Stimulated activated CD4-positive, alpha-beta T cell treated with anti-CD3 and anti-CD28 coated beads, Interleukin-1b, Interleukin-23, amount 100 ng/mL, for 48 hours (primary cell): ENCODE measurements at places on chromosomes 11 and 22.
A peak's percentile ranks its signal among the peaks of the same experiment; 100 is the strongest.

- peak; percentile 21 for DNase-seq
Observed at GRCh38 chr11:75733431-75734107, 15.9 kb downstream of the MOGAT2 start.

DNA sequence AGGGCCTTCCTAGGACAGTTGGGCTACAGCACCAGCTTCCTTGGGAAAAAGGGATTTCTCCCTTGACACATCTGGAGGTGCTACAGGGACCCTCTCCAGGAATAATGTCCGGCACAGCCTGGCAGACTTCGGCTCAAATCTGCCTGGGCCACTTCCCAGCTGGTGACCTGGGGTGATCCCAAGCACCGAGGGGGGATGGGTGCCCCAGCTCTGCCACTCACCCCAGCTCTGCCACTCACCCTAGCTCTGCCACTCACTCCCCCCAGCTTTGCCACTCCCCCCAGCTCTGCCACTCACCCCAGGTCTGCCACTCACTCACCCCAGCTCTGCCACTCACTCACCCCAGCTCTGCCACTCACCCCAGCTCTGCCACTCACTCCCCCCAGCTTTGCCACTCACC, 9.9 kb downstream of the OSBPL5 start:
- no peak for DNase-seq

DNA sequence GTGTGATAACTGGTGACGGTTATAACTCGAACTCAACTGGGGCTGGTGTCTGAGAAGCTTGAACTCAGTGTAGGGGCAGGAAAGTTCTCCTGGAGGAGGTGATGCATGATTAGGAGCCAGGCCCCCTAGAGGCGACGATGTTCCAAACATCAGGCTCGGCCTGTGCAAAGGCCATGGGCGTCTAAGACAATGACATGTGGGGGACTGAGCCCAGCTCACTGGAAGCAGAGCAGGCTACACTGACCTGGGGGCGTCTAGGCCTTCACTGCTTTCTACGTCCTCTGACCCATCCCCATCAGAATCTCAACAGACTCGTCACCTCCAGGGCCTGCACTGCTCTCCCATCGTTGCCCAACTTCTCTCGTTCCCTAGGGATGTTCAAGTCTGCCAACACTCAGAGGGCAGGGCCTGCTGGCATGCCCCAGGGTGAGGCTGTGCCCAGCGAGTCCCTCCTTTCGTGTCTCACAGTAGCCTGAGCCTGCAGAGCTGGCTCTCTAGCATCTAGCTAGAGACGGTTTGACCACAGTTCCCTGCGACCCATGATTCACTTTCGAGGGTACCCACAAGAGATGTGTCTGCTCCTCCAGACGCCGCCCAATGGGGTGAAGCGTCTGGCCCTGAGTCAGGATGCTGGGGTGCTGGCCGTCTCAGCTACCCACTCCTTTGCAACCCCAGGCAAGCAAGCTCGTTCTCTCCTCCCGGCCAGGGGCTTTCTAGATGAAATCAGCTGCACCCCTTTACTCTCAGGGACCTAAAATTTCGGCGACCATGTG, 1.1 kb upstream of the ATG16L2 start:
- peak; percentile 88 for DNase-seq

- peak; percentile 63 for DNase-seq
Observed at GRCh38 chr11:96055706-96056387, 131.9 kb upstream of the MTMR2 start.

DNA sequence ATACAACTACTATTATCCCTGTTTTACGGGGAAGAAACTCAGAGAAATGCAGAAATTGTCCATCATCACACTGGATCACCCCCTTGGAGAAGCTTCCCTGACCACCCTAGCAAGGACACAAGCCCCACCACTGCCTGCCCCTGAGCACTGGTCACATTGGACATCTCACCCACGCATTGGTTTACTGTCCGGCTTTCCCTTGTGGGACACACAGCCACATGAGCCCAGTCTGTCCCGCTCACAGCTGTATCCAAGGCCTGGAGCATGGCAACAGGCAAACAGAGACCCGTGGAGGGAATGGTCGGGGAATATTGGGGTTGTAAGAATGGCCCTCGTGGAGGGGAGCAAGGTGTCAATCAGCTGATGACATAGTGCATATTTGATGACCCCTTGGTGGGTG, 42.7 kb upstream of the FGF3 start:
- DNase-seq: no peak

DNA sequence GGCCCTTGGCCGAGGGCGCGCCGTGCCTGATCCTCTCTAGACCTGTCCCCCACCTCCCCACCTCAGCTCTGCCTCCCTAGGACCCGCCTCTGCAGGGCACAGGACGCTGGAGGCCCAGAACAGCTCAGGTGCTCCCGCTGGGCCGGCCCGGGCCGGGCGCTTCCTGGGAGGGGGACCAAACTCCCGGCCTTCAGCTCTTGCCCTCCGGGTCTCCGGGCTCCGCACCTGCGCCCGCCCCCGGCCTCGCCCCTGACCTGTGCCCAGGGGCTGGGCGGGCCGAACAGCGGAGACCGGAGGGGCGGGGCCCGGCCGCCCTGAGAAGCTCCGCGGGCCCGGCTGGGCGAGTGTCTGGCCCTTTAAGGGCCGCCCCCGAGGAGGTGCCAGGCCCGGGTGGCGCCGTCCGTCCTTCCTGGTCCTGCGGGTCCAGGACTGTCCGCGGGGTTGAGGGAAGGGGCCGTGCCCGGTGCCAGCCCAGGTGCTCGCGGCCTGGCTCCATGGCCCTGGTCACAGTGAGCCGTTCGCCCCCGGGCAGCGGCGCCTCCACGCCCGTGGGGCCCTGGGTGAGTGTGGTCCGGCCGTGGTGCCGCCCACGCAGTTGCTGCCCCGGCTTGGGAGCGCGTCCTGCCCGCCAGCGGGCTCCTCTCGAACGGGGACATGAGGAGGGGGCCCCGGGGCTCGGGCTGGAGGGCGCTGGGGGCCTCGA, at the start of gene SSH3:
Gene SSH3, plus strand, starts transcription at position 399 of the 703 bp plus-strand sequence. Its CDS starts 96 bp downstream, at position 495.
- no peak for DNase-seq

DNA sequence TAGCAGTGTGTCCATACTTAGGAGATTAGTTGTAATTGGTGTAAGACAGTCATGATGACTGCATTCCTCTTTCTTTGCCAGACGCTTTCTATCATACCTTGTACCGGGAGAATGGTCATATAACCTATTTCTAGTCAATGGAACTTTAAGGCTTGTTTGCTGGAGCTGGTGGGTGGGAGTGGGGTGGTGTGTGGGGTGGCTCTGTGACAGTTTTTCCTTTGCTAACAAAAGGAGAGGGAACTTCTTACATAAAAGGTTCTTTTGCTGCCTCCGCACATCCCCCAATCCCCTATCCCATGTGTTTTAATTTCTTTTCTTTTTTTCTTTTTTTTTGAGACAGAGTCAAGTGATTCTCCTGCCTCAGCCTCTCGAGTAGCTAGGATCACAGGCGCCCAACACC, 9.8 kb upstream of the NUCB2 start:
- no peak for DNase-seq
